GM23338 (cell line): ENCODE measurements at places on chromosomes 5 and 9. TPM values are rescaled to one million over a fixed set of nuclear protein-coding genes. Genes with fewer than 3 reads are reported as not detected.

Gene FBP2
- not detected in 2 replicates for total RNA-seq

Gene FLT4
- 13.8 and 17.3 TPM in 2 replicates for total RNA-seq

Gene SPARC
- total RNA-seq = 203 and 218 TPM in 2 replicates

Gene PCDHB9
- total RNA-seq = 0.63 and 0.78 TPM in 2 replicates

Gene SPOCK1
- total RNA-seq = 10.5 and 17.2 TPM in 2 replicates

Gene PCDHGA4
- 4.2 and 7.2 TPM in 2 replicates for total RNA-seq

Gene ST6GALNAC6
- 39.2 and 46.3 TPM in 2 replicates for total RNA-seq

Gene FAM81B
- total RNA-seq = not detected in 2 replicates

Gene GDF9
- 0.14 and 0.66 TPM in 2 replicates for total RNA-seq

Gene RNF183
- total RNA-seq = not detected in 2 replicates

Gene NIM1K
- total RNA-seq = not detected in 2 replicates

Gene EMB
- 35.5 and 40.0 TPM in 2 replicates for total RNA-seq

Gene TAF11L4
- total RNA-seq = not detected in 2 replicates

Gene COL23A1
- total RNA-seq = 6.8 and 8.2 TPM in 2 replicates

Gene TSTD2
- 20.2 and 21.8 TPM in 2 replicates for total RNA-seq

Gene AQP7
- not detected in 2 replicates for total RNA-seq

Gene MYOZ3
- total RNA-seq = 13.8 and 26.4 TPM in 2 replicates

Gene PCDHGA8
- 4.6 and 5.3 TPM in 2 replicates for total RNA-seq

Gene C5orf58
- 1.0 TPM in 1 of 2 replicates, not detected in the other for total RNA-seq

Gene IL4
- total RNA-seq = not detected in 2 replicates

Gene WDR31
- total RNA-seq = 0.47 and 0.63 TPM in 2 replicates

Gene GAS1
- total RNA-seq = 6.1 and 7.7 TPM in 2 replicates

Gene LRRC8A
- total RNA-seq = 75.7 and 80.5 TPM in 2 replicates

Gene PRRX2
- total RNA-seq = 4.5 and 8.3 TPM in 2 replicates
